ENCODE measurements at places on chromosomes 1 and 21. TPM values are rescaled to one million over a fixed set of nuclear protein-coding genes. Genes with fewer than 3 reads are reported as not detected.

- H3K4me1 ChIP-seq = peaks cover 2% of the 10 kb centered on the region
- H3K27me3 ChIP-seq = peaks cover 17% of the 10 kb centered on the region
- peak overlapping the region; percentile 91 for H3K4me3 ChIP-seq
- peak; percentile 47 for DNase-seq
Observed at GRCh38 chr1:202143011-202143767, 1.3 kb downstream of the ARL8A start.

DNA sequence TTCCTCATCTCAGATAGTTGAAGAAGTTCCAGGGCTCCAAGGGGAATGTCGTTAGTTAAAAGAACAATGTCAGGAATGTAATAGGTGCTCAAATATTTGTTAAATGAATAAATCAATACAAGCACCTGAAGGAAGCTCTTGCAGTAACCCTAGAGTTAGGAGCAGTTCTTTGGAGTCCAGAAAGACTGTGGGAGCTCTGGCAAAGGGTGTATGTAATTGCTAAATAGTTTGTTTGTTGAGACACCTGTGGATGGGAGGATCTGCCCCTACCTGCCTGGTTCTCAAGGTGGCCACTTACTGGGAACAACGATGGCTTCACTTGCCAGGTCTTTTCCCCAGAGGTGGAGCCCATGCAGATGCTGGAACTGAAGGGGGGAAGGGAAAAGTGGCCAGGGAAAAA, 27.5 kb upstream of the JUN start:
- H3K36me3 ChIP-seq = no peaks in the 10 kb centered on the region
- no peak for DNase-seq
- H3K4me1 ChIP-seq = no peaks in the 10 kb centered on the region

DNA sequence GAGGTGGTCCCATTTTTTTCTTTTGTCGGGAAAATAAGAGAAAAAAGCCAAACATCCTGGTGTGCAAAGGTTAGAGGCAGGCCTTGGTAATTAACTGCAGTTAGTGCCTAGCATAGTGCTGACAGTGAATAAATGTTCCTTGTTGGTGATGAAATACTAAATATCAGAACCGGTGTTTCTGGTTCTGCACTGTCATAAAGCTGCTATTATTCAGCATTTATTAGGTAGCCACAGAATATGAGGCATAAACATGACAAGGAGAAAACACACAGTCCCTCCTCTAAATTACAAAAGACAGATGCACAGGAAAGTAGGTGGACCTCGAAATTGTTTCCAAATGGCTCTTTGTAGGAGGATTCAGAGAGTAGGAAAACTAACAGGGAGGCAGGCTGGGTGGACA, 122.0 kb upstream of the ADGRL2 start:
- peaks cover 35% of the 10 kb centered on the region for H3K4me1 ChIP-seq
- H3K4me3 ChIP-seq = no peak overlapping the region
- no peaks in the 10 kb centered on the region for H3K27me3 ChIP-seq
- H3K36me3 ChIP-seq = no peaks in the 10 kb centered on the region
- no peak overlapping the region for H3K27ac ChIP-seq

DNA sequence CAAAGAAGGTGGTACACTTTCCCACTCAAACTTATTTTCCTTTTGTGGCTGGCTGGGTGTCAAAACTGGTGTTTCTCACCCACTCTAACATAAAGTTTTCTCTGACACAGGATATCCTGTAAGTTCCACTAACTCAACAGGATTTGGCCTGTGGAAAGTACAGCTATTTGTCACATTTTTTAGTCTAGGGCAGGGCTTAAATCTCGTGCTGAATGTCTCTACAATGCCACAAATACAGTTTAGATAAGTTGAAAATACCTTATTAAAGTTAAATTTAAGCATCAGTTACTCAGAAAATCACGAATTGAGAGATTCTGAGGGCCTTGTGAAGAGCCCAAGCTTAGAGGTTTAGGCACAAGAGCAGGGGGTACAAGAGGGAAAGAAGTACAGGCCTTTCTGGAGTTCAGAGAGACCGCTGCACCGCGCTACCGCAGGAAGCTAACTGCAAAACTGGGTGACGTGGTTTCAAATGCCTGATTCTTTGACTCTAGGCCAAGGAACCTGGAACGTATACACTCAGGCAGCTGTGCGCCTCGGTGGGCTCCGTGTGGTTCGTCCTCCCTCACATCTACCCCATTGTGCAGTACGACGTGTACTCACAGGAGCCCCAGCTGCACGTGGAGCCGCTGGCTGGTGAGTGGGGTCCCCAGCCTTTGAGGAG, 23.4 kb upstream of the PWP2 start:
- no peak for DNase-seq
- no peak overlapping the region for H3K4me3 ChIP-seq
- peaks cover 15% of the 10 kb centered on the region for H3K36me3 ChIP-seq

DNA sequence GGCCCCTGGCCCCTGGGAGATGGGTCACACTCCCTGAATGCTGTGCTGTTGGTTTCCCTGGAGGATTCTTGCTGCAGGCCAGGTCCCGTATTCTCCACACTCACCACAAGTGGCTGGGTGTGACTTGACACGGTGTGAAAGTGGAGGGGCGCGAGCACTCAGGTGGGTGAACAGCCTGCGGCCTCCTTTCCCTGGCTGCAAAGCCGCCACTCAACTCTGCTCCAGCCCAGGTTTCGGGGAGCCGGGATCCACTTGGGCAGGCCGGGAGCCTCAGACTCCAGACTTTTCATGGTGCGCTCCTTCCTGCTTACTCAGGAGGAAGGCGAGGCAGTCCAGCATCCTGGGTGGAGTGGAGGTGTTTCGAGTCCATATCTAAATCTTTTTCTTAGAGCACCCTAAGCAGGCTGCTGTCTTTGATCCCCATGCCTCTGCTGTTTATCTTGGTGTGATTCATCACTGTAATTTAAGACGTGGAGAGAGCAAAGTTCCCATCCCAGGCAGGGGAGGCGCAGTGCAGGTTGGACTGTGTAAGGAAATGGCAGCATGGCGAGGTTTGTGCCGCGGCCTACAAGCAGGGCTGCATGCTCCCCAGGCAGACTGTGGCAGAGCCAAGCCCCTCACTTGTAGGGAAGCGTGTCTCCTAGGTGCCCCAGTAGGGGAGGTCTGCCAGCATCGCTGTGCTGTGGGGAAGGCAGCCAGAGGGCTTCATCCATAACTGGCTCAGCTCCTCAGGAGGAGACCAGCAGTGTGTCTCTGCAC, 29.6 kb downstream of the VANGL1 start:
- H3K4me1 ChIP-seq = peaks cover 43% of the 10 kb centered on the region
- peak overlapping the region; percentile 72 for H3K27ac ChIP-seq
- no peaks in the 10 kb centered on the region for H3K27me3 ChIP-seq
- peaks cover 5% of the 10 kb centered on the region for H3K36me3 ChIP-seq
- DNase-seq = peak; percentile 29
- no peak overlapping the region for H3K4me3 ChIP-seq

DNA sequence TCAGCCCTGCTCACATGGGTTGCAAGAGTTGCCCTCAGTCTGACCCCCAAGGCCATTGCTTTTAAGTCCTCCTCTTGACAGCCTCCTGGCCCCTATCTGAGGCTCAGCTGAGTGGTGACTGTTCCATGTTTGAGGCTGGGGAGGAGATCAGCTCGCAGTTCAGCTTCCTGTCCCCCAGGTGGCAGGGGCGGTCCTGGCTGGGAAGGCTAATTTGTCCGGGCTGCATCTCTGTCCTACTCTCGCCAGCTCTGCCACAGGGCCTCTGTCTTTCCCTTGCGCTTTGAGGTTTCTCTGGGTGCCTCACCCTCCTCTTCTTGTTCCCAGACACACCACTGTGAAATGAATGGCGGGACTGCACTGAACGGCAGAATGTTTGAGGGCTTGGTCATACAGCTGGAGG, 157.3 kb downstream of the KCNJ6 start:
- no peaks in the 10 kb centered on the region for H3K36me3 ChIP-seq
- H3K27me3 ChIP-seq = 0 out of 2 replicates have a peak, but pooled peaks cover 5% of the 10 kb centered on the region
- H3K4me3 ChIP-seq = no peak overlapping the region
- peaks cover 9% of the 10 kb centered on the region for H3K4me1 ChIP-seq

GRCh38 chr1:23441446-23442148, 17.0 kb upstream of the TCEA3 start:
- no peaks in the 10 kb centered on the region for H3K4me1 ChIP-seq
- H3K27ac ChIP-seq = no peak overlapping the region
- no peaks in the 10 kb centered on the region for H3K27me3 ChIP-seq
- H3K4me3 ChIP-seq = no peak overlapping the region
- H3K36me3 ChIP-seq = no peaks in the 10 kb centered on the region

DNA sequence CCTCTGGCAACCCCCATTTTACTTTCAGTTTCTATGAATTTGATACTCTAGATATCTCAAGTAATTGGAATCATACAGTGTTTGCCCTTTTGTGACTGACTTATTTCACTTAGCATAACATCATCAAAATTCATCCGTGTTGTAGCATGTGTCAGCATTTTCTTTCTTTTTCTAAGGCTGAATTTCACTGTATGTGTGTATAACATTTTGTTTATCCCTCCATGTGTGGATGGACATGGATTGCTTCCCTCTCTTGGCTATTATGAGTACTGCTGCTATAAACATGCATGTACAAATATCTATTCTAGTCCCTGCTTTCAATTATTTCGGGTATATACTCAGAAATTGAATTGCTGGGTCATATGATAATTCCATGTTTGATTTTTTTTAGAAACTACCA, 97.3 kb downstream of the MAP3K21 start:
- H3K27me3 ChIP-seq = no peaks in the 10 kb centered on the region
- no peaks in the 10 kb centered on the region for H3K36me3 ChIP-seq
- no peak overlapping the region for H3K27ac ChIP-seq
- H3K4me3 ChIP-seq = no peak overlapping the region
- DNase-seq = no peak
- no peaks in the 10 kb centered on the region for H3K4me1 ChIP-seq

DNA sequence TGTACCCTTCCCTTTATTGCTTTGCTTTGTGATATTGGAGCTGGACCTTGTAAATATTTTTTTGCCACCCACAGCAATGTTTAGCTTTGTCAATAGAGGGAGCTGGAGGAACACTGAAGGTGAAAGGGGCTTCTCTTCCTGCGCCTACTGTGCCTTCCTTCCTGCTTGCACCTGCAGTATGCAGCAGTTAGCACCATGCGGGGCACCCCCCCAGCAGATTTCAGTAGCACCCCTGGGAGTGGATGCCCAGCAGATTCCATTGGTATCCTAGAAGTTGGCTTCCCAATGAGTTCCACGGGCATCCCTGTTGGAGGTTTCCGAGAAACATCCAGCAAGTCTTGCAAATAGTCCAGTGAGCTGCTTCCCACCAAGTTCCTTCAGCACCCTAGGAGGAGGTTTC, 25.6 kb downstream of the S100A10 start:
- H3K36me3 ChIP-seq = no peaks in the 10 kb centered on the region
- no peaks in the 10 kb centered on the region for H3K27me3 ChIP-seq
- no peak overlapping the region for H3K4me3 ChIP-seq
- H3K4me1 ChIP-seq = no peaks in the 10 kb centered on the region

- no peaks in the 10 kb centered on the region for H3K27me3 ChIP-seq
- H3K27ac ChIP-seq = no peak overlapping the region
- H3K4me1 ChIP-seq = peaks cover 5% of the 10 kb centered on the region
- H3K36me3 ChIP-seq = no peaks in the 10 kb centered on the region
Observed at GRCh38 chr1:169043823-169044222, 62.7 kb upstream of the ATP1B1 start.

DNA sequence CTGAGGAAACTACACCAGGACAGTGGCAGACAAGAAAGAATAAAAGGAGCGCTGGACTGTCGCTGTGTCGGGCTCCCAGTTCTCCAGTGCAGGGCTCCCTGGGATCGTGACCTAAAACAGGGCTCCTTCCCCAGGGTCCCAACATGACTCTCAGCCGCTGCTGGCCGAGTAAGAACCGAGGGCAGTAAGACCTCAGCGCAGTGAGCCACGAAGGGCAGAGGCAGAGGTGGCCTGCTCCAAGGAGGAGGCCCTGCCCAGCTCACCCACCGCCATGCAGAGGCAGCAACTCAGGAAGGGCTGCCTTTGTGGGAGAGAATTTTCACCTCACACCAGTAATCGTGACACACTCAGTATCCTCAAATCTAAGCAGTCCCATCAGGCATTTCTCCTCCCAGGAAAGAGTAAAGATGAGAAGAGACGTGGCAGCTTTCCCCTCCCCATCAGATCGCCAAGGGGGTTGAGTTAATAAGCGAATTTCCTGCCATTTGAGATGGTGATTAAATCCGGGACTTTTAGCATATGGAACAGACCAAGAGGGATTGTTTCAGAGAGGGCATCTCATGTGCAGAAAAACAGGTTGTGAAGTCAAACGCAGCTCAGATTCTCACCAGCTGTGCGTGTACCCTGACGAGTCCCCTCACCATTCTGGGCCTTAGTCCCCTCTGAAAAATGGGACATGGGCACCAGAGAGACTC, 19.8 kb upstream of the ARTN start:
- H3K36me3 ChIP-seq = no peaks in the 10 kb centered on the region
- H3K27me3 ChIP-seq = no peaks in the 10 kb centered on the region
- no peak overlapping the region for H3K4me3 ChIP-seq

DNA sequence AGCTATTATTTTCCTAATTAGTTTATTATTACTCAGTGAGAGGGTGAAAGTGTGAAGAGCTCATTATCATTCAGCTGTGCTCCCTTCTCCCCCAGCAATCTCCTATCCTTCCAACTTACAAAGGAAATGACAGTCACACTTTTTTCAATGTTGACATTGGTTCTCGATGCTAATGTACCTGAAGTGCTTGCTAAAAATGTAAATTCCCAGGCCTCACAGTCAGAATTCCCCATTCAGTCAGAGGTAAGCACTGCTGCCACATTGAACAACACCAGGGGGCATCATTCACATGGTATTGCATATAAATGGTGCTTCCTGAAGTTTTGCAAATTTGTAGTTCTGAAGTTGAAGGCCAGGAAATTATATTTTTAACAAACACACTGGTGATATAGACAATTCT, 132.7 kb upstream of the FOXD3 start:
- no peaks in the 10 kb centered on the region for H3K36me3 ChIP-seq
- no peaks in the 10 kb centered on the region for H3K27me3 ChIP-seq
- peak; percentile 51 for DNase-seq
- no peaks in the 10 kb centered on the region for H3K4me1 ChIP-seq
- H3K4me3 ChIP-seq = no peak overlapping the region
- H3K27ac ChIP-seq = no peak overlapping the region

DNA sequence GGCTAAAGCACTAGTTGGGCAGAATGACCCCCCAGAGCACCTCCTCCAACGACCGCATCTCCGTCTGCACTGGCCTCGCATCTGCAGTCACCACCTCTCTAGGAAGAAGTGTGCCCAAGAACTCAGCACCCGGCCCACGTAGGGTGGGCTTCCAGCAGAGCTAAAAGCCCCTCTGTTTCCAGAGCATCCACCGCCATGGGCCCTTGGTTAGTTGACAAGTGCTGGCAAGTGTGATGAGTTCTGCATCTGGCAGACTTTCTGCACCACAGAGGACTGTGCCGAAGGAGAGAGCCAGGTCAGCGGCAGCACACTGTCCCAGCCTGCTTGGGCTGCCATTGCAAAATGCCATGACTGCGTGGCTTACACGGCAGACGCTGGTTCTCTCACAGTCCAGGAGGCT, 76.4 kb upstream of the COL6A1 start:
- H3K36me3 ChIP-seq = no peaks in the 10 kb centered on the region
- H3K4me1 ChIP-seq = peaks cover 1% of the 10 kb centered on the region
- no peak for DNase-seq
- H3K27ac ChIP-seq = no peak overlapping the region

GRCh38 chr1:90728502-90729287, 11.6 kb upstream of the BARHL2 start:
- H3K27ac ChIP-seq = no peak overlapping the region
- H3K4me3 ChIP-seq = no peak overlapping the region
- DNase-seq = no peak
- H3K36me3 ChIP-seq = no peaks in the 10 kb centered on the region
- no peaks in the 10 kb centered on the region for H3K27me3 ChIP-seq
- H3K4me1 ChIP-seq = no peaks in the 10 kb centered on the region

CELA2A gene
- total RNA-seq = not detected

RGL1 gene
- 0.35 TPM for total RNA-seq

FCRL6 gene
- not detected for total RNA-seq

RGS1 gene
- not detected for total RNA-seq

OR10Z1 gene
- total RNA-seq = not detected

LCE2B gene
- total RNA-seq = not detected

HSD3B2 gene
- total RNA-seq = not detected
